ENCODE measurements at places on chromosomes 5 and 9. TPM values are rescaled to one million over a fixed set of nuclear protein-coding genes. Genes with fewer than 3 reads are reported as not detected.

Gene TPPP
- total RNA-seq: 8.1 TPM

Gene AKNA
- 17.0 TPM for total RNA-seq

Gene CNTNAP3B
- 20.3 TPM for total RNA-seq

DNA sequence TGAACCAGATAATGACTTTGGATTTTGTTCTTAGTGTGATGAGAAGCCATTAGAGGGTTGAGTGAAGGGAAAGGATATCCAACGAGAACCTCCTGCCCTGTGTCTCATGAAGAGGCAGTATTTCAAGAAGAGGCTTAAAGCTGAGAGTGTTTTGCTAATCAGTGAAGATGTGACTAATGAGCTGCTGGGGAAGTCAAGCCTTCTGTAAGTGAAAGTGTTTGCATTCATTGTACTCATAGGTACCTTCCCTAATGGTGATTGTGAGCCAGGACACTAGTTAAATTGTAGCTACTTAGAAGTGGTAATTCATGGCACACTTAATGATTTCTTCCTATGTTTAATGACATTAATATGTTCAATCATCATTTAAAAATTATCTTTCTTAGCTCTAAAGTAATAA, 23.7 kb downstream of the PIP5K1B start:
- H3K4me3 ChIP-seq: no peak overlapping the region
- no peaks in the 10 kb centered on the region for H3K27me3 ChIP-seq
- no peak overlapping the region for H3K27ac ChIP-seq
- DNase-seq: no peak

DNA sequence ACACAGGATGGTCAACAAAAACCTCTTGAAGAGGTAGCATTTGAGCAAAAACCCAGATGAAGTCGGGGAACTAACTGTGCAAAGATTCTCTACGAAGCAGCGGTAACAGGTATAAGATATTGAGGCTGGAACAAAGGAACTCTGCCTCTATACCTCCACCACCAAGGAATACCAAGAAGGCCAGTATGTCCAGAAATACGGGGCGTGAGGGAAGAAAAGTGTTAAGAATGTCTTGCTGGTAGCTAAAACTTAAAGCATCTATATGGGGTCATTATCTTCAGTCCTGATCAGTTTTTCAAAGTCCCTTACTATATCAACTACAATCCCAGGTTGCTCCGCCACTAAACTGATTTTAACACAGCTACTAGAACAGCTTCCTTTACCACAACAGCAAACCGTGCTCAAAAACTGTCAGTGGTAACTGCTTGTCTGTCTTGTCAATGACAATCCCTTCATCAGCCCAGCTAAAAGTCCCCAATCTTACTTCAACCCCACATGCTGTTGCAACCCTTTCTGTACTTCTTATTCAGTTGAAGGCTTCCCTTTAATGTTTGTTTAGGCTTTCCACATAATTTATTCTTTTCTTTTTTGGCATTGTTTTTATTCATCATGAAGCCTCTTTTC, 9.4 kb downstream of the PAM start:
- H3K4me3 ChIP-seq: no peak overlapping the region
- H3K27me3 ChIP-seq: no peaks in the 10 kb centered on the region
- H3K27ac ChIP-seq: no peak overlapping the region

GRCh38 chr5:79811081-79811480, 121.4 kb downstream of the CMYA5 start:
- no peak overlapping the region for H3K4me3 ChIP-seq
- H3K27ac ChIP-seq: no peak overlapping the region
- H3K36me3 ChIP-seq: no peaks in the 10 kb centered on the region
- no peaks in the 10 kb centered on the region for H3K27me3 ChIP-seq
- no peak for DNase-seq

- H3K27me3 ChIP-seq: no peaks in the 10 kb centered on the region
- H3K36me3 ChIP-seq: no peaks in the 10 kb centered on the region
- H3K27ac ChIP-seq: no peak overlapping the region
- H3K4me3 ChIP-seq: no peak overlapping the region
Observed at GRCh38 chr5:85488295-85488694, 1103.6 kb upstream of the EDIL3 start.

GRCh38 chr9:97387936-97388684, 23.8 kb upstream of the TDRD7 start:
- peaks cover 5% of the 10 kb centered on the region for H3K4me1 ChIP-seq
- H3K27me3 ChIP-seq: no peaks in the 10 kb centered on the region
- DNase-seq: no peak
- H3K27ac ChIP-seq: no peak overlapping the region

DNA sequence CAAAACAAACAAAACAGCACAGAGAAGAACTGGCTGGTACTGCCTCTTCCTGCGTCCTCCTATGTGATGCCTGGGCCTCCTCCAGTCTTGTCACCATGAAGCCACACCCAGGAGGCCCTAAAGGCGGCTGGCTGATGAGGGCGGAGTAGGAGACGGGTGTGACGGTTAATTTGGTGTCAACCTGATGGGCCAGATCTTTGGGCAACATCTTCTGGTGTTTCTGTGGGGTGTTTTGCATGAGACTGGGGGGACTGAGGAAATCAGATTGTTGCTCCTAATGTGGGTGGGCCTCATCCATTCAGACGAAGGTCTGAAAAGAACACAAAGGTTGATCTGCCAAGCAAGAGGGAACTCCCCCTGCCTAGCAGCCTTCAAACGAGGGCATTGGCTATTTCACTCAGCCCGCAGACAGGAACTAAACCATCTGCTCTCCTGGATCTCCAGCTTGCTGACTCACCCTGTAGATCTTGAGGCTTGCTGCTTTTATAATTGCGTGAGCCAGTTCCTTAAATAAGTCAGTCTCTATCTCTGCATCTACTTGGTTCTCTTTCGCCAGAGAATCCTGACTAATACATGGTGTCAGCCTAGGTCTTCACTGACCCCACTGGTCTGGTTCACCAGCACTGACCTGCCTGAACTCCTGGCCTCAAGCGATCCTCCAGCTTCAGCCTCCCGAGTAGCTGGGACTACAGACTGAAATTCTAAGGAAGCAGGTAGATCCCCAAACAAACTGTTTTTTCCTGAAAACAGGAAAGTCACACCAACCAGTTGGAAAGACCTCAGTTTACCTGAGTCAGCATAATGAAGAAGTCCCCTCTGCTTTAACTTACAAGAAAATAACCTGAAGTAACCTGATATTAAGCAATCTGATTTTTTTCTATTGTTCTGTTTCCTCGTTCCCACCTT, 12.8 kb upstream of the ZFP62 start:
- no peak overlapping the region for H3K27ac ChIP-seq
- H3K4me3 ChIP-seq: no peak overlapping the region
- DNase-seq: peak; percentile 8
- no peaks in the 10 kb centered on the region for H3K36me3 ChIP-seq
- H3K4me1 ChIP-seq: peaks cover 15% of the 10 kb centered on the region
- H3K27me3 ChIP-seq: no peaks in the 10 kb centered on the region

DNA sequence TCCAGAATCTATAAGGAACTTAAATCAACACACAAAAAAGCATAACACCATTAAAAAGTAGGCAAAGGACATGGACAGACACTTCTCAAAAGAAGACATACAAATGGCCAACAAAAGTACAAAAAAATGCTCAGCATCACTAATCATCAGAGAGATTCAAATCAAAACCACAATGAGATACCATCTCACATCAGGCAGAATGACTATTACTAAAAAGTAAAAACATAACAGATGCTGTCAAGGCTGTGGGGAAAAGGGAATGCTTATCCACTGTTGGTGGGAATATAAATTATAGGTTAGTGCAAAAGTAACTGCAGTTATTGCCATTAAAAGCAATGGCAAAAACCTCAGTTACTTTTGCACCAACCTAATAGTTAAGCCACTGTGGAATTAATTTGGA, 32.2 kb upstream of the SPATA31D4 start:
- no peaks in the 10 kb centered on the region for H3K27me3 ChIP-seq
- no peaks in the 10 kb centered on the region for H3K4me1 ChIP-seq
- no peaks in the 10 kb centered on the region for H3K36me3 ChIP-seq
- no peak overlapping the region for H3K27ac ChIP-seq
- DNase-seq: no peak
